ENCODE measurements at places on chromosomes 2 and 18.

DNA sequence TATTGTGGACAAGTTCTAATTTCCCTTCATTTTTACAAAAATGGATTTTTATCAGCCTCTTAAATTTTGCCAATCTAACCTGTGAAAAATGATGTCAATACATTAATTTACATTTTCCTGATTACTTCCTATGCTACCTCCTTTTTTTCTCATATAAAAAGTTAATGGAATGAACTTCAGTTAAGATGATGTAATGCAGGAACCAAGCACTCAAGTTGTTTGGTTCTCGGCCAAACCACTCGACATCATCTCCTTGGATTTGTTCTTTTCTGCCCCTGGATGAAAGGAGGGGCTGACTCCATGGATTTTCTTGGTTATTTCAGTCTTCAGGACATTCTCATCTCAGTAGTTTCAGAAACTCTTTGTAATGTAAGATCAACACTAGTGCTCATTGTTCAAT lies 253.1 kb upstream of the NXPH2 start:
- no peak for DNase-seq

DNA sequence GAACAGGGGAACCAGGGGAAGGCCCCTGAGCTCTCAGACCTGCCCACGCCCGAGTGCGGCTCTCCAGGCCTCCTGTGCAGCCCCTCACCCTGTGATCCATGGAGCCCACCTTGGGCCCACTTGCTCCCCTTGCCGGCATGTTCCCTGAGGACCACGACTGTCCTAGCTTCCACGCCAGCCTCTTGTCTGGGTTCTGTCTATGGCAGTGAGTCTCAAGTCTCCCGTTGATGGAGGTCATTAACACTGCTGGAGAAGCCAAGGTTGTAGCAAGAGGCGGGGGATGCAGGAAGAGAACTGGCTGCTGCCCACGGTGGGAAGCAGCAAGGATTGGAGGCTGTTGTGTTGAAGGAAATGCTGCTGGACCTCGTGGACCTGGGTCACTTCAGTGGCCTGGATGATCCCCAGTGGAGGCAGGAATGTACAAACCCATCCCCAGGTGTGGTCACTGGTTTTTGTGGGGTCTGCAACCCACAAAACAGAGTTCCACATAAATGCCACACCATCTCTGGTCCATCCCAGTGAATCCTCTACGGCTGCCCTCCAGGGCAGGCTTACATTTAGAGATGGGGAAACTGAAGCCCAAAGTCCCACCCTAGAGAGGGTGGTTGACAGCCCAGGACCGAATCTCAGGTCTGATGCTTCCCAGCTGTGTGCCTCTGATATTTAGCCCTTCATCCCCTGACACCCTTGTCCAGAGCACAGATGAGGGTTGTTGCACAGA lies 150.3 kb downstream of the NDUFA10 start:
- no peak for DNase-seq

DNA sequence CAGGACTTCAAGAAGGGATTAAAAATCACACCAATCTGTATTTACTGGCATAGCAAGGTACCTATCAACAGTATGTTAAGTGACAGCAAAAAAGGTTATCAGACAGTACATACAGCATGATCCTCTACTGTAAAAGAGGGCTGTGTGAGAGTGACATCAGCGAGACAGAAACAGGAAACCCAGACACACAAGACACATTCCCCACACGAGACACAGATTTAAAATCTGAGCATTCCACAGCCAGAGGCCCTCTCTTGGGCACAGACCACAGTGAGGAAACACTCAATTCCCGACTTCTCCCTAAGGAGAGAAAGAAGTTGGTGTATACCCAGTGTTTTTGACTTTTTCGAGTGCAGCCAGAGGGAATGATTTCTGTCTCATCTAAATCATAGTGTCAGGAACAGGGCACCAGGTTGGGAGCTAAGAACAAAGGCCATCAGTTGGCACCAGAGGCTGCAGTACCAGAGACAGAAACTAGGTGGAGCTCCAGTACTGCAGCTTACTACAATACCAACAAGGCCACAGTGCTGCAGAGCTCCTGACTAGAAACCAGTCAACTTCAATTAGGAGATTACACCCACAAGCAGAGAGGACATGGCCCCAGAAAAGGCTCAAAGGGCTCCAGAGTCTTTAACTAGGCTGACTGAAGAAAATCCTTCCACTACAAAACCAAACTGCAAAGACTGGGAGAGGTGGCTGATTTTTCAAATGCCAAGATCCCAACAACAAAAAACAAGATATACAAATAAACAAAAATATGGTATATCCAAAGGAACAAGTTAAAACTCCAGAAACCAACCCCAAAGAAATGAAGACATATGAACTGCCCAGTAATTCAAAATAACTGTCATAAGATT lies 41.0 kb downstream of the UNC50 start:
- DNase-seq = peak; percentile 67

DNA sequence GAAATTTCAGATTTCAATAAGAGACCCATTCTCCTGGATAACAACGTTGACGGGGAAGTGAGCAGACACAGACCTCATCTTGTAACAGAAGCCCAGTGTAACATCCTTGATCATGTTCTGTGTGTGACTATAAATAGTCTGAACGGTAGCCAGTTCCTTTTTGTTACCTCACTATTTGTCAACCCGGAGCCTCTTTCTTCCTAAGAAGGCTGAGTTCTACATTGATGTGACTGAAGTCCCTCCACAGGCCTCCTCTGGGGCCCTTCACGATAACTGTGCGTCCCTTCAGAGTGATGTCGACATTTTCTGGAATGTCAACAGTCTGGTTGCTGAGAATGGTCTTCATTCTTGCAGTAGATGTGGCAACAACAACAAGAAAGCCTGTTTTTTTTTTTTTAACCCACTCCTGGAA lies 6.3 kb upstream of the PLEKHM3 start:
- DNase-seq = no peak

DNA sequence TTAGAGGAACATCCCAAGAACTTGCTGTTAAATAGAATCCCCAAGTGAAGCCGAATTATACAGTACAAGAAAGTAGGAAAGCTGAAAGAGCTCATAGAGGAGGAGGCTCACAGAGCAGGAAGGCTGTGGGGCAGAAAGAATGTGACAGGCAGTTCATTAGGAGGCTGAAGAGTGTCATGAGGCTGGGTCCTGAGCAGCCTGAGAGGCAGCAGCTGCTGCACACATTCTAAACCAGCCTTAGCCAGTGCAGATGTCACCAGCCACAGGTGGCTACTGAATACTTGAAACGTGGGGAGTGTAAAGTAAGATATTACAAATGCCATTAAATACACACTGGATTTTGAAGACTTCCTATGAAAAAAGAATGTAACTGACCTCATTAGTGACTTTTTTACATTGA lies 490.2 kb upstream of the KLHL29 start:
- no peak for DNase-seq

GRCh38 chr2:10863047-10863446 lies 48.7 kb upstream of the KCNF1 start:
- DNase-seq = no peak

DNA sequence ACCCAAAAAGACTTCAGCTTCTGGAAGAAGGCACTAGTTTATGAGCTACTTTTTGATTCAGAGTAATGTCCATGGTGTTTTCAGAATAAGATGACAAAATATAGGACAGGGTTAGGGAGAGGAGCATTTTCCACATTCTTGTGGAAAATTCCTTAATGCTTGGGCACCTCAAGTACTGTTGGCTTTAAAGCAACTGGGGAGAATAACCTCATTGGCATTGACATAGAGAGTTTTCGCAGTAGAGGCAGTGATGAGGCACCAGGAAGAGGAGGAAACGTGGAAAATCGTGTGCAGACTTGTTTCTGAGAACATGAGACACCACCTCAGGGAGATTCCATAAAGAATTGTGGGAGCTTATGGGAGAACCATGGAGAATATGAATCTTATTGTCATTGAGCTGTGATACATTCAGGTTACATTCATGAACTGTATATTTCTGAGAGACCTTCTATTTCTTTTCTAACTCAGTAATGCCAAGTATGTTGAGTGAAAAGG lies 929.0 kb upstream of the NRXN1 start:
- DNase-seq = no peak

GRCh38 chr2:38554973-38555595 lies 47.6 kb downstream of the HNRNPLL start:
- no peak for DNase-seq

DNA sequence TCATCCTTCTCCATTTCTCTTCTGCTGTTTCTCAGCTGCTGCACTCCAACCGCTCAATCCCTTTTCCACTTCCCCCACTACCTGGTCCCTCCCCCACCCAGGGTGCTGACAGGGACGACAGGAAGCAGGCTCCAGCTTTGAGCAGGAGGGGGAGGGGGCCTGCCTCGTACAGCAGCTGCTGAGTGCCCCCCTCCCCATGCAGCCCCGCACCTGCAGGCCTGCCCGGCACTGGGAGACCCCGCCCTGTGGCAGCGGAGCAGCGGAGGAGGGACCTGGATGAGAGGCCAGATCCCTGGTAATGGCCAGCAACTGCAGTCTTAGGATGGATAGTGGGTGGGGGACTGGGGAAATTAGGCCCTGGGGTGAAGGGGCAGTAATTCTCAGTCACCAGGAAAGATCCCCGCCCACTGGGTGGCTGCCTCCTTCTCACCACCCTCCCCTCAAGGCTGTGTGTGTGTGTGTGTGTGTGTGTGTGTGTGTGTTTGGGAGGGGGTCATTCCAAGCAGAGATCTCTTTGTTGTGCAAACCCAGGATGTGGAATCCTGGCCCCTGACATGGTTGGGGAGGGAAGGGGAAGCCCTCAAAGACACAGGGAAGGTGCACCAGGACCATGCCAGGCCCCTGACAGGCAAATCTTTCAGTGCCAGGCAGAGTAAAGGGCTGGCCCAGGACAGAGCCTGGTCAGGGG lies 6.8 kb upstream of the CRYBA2 start:
- no peak for DNase-seq
